Activated naive CD4-positive, alpha-beta T cell treated with Interleukin-2 at 50 U/mL for 16 hours (primary cell): ENCODE measurements at places on chromosomes 2 and 18.

DNA sequence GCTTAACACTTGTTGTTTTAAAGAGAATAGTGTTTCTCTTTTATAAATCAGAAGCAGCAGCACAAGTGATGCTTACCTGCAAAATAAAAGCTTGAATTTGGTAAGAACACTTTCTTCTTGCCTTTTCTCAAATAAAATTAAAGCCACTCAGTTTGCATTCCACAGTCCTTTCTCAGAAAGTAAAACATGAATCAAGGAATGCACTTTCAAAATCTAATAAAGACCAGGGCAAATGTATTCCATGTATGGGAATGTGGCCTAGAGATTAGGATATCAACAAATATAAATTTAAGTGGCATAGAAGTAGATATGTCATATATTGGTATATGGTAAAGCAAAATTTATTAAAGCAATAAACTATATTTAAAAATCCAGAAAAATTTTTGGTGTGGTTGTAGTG, 352.8 kb downstream of the THSD7B start:
- DNase-seq = no peak

DNA sequence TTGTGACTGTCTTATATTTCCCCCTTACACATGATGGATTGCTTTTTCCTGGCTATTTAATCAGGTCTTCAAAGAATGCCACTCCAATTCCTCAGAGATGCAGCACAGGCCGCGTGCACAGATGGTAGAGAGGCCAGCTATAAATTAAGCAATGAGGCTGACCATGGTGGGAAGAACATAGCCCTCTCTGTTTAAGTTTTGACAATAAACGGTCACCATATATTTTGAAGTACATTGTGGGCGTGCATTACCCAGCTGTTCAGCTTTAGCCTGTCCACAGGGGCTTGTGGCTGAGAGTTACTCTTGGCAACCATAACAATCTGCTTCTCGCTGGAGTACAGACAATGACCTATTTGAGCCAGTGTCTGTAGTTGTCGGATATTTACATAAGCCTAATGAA, 730.8 kb downstream of the DCC start:
- no peak for DNase-seq

- DNase-seq = no peak
Measured at GRCh38 chr2:134351016-134351415, 97.1 kb downstream of the MGAT5 start.

GRCh38 chr18:68548904-68549870, 165.7 kb downstream of the TMX3 start:
- no peak for DNase-seq

DNA sequence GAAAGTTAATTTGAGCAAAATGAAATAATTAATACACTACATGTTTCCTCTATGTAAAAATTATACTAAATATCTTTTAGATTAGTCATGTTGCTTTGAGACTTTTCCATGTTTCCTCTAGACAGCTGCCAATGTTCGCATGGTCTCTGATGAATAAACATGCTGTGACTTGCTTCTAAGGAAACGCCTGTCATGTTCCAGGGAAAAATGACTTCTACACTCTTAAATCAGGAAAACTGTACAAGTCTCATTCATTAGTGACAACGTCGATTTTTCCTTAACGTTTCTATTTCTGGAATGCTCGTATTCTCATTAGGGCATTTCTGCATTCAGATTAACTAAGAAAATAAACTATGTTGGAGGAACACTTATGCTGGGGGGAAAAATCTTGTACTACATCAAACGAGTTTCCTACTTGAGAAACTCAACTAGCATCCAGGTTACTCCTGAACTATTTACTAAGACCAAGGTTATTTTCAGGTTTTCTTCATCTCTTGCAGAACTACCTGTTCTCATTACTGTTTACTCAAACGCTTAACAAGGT, 1.6 kb downstream of the COBLL1 start:
- DNase-seq = no peak

- DNase-seq = no peak
Measured at GRCh38 chr2:181859123-181859522, 32.4 kb upstream of the ITPRID2 start.

DNA sequence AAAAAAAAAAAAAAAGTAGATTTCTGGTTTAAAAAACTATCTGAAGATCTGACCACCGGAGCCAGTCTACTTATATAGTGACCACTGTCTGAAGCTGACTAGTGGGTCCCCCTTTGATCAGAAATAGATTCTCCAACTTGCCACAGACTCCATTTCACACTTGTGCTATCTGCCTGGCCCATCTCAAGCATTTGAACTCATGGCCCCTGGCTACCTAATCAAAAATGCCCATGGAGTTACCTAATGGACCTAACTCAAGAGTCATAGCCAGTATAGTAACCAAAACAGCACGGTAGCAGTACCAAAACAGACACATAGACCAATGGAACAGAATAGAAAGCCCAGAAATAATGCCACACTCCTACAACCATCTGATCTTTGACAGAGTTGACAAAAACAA, 17.0 kb upstream of the ATL2 start:
- no peak for DNase-seq

DNA sequence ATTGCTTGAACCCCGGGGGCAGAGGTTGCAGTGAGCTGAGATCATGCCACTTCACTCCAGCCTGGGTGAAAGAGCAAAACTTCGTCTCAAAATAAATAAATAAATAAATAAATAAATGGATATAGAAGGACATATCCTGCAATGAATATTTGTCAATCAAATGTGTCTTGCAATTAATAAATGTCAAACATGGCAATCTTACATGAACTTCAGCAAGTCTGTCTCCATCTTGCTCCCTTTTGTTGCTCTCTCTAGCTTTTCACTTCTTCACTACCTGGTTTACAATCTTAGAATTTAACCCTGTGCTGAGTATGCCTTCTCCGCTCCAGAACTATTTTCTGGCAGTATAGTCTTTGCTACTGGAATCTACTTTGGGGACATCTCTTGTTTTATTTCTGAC, 3.3 kb upstream of the YES1 start:
- DNase-seq = no peak

GRCh38 chr2:120780402-120780801, 44.7 kb downstream of the GLI2 start:
- no peak for DNase-seq

GRCh38 chr2:131431336-131431735, 44.6 kb upstream of the TUBA3D start:
- no peak for DNase-seq

- no peak for DNase-seq
Measured at GRCh38 chr2:66496670-66497420, 61.9 kb downstream of the MEIS1 start.

DNA sequence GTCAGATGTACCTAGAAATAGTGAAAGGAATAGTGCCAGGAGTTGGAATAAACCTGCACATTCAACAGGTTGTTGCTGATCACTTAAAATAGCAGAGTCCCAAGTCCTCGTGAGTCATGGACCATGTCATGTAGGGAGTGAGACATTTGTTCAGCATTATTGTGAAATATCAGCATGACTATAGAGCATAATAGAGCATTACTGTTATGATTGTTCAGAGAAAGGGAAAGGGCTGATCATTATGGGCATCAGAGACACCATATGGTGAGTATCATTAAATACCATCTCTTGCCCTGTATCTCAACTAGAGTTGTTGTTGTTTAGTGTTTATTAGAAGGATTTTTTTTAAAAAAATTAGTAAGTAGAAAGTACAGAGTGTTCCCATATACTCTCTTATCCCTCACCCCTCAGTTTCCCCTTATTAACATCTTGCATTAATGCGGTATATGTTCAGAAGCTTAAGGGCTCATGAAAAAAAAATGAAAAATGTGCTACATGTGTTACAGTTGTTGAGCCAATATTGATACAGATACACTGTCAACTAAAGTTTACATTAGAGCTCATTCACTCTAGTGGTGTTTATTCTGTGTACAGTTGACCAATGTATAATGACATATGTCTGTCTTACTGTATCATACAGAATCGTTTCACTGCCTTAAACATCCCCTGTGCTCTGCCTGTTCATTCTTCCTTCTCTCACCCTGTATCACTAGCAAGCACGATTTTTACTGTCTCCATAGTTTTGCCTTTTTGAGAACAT, 5.7 kb downstream of the ELAC1 start:
- DNase-seq = no peak

DNA sequence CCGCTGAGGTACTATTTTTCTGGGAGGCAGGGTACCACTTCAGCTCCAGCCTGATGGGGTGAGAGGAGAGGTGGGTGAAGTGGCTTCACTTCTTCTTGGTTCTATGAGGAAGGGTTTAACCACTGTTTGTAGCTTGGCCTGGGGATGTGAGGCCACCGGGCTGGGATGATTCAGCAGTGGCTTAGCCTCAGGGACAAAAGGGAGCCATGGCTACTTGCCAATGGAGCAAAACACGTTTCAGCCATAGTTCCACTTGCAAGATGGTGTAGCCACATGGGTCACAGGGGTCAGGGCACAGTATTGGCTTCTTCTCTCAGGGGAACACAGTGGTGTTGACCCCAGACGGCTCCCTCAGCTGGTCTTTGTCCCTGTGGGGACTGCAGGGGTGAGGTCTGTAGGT, 14.9 kb downstream of the ZDBF2 start:
- no peak for DNase-seq

- DNase-seq = no peak
Measured at GRCh38 chr2:146597291-146597690, 1247.5 kb upstream of the ACVR2A start.

DNA sequence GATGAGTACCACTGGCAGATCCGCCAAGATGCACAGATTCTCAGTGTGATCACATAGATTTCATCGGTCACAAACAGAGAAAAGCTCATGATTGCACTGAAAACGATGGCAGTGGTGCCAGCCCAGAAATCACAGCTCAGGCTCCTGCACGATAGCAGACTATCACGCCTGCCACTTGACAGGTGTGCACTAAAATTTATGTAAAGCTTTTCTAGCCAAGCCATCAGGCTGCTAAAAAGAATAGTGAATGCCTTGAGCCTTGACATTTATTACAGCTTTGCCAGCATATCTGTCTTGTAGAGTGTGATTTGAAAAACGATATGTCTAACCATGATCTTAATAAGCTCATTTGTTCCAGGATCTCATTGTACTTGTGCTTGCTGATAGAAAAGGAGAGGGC, 409.5 kb upstream of the CWC22 start:
- no peak for DNase-seq
